ENCODE measurements at places on chromosomes 2 and 18.

GRCh38 chr18:3453540-3454364 lies 3.8 kb downstream of the TGIF1 start:
- no peak for DNase-seq

GRCh38 chr2:161172901-161173540 lies 12.8 kb downstream of the TANK start:
- DNase-seq, result no peak

DNA sequence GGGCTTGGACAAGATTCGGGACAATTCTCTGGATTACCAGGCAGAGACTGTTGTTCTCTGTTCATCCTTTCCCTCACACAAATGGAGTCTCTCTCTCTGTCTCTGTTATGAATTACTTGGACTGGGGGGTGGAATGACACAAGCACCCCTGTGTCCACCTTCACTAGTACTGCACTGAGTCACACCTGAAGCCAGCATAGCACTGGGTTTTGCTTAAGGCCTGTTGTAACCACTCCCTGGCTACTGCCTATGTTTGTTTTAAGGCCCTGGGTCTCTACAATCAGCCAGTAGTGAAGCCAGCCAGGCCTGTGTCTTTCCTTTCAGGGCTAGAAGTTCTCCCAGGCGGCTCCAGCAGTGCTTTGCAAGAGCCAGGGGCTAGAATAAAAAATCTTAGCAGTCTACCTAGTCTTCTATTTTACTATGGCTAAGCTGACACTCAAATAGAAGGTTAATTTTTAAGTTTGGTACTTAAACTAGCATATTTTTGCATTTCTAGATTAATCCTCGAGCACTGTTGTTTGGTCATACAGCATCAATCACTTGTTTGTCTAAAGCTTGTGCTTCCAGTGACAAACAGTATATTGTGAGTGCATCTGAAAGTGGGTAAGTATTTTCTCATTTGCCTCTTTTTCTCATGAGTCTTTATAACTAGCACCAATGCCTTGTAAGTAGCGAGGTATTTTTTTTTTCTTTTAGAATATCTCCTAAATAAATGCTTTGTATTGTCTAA lies 27.8 kb downstream of the WDR7 start:
- DNase-seq, result no peak

DNA sequence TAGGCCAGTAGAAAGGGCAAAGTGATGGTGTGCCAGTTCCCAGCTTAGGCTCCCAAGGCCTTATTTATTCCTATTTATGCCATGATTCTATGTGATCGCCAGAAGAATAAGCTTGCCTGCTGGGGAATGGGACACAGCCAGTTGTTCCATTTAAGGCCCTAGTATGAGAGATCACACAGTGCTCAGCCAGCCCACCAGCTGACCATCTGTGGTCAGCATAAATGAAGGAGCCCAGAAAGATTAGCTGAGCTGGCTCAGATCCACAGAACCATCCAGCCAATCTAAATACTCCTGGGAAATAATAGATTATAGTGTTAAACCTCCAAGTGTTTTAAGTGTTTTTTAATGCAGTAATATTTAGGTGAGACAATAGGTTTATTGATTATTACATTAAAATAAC lies 12.6 kb upstream of the L3MBTL4 start:
- DNase-seq, result no peak

DNA sequence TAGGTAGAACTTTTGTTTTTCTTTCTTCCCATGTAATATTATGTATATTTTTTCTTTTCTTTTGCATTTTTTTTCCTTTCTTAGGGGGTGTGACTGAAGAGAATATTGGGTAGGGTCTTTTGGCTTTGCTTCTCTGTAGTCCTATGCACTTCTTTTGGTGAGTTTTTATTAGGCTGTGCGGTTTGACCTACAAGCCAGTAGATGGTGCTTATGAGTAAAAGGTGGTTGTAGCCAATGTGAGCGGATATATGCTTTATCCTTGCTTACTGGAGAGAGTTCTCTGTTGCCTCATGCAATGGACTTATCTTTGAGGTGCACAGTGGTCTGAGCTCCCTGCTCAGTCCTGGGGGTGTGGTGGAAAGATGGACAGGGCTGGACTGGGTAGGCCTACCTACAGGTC lies 52.7 kb downstream of the DSEL start:
- DNase-seq, result no peak

DNA sequence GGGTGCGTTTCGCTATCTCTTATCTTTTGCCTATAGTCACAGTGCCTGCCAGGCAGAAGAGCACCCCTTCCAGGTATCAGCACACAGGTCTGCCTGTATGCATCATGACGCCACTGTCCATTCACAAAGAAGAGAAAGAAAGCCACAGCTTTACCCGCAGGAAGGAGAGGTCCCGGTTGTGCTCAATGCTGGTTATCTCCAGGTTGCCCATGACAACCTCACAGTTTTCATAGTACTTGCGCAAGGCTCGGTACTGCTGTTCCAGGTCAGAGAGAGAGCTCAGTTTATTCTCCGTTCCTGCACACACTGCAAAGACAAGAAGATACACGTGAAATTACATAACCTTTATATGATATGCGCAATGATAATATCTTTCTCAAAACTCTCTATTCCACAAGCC lies 414.0 kb downstream of the ERBB4 start:
- no peak for DNase-seq

DNA sequence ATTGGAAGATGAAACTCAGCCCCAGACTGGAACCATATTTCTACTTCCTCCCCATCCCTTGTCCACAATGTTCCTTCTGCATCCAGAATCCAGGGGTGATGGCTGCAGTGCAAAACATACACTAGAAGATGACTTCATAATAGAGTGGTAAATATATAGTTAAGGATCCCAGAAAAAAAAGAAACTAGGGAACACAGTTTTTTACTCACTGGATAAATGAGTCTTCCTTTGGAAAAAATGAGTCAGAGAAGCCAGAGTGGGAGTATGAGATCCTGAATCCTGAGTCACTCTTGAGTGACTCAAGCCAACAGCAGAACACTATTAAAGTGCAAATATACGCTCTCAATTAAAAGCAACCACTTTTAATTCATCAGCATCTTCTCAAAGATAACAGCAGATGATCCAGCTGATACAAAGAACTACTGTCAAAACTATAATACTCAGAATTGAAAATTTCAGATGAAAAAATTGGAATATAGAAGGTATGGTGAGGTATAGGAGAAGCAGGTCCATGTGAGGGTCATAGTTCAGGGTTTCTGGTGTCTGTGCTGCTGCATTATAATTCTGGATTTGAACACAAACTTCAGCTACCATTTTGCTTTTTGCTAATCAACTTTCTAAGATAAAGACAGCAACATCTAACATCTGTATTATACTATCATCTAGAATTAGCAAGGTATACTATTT lies 987.2 kb upstream of the CDH2 start:
- no peak for DNase-seq

- no peak for DNase-seq
Observed at GRCh38 chr2:138752197-138752956, 27.8 kb downstream of the NXPH2 start.

- no peak for DNase-seq
Observed at GRCh38 chr18:78828131-78828530, 151.5 kb upstream of the SALL3 start.

DNA sequence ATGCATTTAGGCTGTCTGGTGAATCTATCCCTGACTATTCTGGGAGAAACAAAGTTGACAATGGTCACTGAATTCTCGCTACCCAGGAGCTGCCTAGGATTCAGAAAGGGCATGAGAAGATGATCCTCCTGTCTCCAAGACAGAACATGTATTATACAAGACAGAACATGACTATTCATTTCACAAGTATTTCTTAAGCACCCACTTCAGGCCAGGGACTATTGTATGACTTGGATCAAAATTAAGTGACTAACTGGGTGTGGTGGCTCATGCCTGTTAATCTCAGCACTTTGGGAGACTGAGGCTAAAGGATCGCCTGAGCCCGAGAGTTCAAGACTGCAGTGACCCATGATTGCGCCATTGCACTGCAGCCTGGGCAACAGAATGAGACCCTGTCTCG lies 235.8 kb upstream of the RAB12 start:
- DNase-seq, result no peak

DNA sequence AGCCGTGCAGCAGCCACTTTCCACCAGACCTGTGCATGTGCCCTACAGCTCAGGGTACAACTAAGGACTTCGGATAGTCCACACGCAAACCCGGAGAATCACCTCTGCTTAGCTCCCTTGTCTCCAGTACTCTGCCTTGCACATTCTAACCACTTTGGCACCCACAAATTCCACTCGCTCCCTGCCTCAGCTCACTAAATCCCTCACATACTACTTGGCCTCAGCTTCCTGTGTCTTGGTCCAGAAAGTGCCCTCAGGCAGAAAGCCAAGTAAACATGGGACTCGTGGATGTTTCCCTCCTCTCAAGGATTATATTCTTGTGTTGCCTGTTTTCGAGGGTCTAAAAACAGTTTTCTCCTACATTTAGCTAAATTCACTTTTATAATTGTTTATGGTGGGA lies 157.8 kb upstream of the DAPL1 start:
- DNase-seq, result no peak

DNA sequence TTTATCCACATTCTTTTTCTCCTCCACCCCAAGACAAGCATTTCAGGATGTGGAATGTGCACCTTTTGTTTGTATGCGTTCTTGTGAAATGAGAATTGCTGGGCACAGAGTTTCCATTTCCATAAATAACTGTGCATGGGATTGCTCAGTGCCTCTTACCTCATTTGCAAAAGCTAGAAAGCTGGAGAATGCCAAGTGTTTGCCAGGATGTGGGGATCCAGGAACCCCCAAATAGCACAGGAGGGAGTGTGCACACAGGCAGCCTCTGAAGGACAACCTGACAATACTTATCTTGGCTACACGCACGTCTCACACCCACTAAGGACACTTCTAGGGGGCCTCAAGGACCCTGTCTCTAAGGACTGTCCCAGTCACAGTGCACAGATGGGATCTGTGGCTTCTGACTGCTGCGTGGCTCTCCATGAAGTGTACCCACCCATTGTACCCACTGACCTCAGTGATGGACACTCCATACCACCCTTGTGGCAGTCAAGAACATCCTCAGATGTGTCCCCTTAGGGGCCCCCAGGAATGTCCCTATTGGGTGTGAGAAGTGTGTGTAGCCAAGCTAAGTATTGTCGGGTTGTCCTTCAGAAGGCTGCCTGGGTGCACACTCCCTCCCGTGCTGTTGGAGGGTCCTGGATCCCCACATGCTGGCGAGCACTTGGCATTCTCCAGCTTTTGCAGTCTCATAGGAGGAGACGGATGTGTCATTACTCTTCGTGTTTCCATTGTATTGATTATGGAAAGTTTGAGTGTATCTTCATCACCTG lies 38.4 kb downstream of the CAPN13 start:
- no peak for DNase-seq

- no peak for DNase-seq
Observed at GRCh38 chr18:68757126-68757525, 40.8 kb upstream of the CCDC102B start.

GRCh38 chr2:142236181-142236580 lies 105.4 kb upstream of the LRP1B start:
- no peak for DNase-seq

- DNase-seq, result no peak
Observed at GRCh38 chr18:8688216-8688800, 17.0 kb upstream of the MTCL1 start.

DNA sequence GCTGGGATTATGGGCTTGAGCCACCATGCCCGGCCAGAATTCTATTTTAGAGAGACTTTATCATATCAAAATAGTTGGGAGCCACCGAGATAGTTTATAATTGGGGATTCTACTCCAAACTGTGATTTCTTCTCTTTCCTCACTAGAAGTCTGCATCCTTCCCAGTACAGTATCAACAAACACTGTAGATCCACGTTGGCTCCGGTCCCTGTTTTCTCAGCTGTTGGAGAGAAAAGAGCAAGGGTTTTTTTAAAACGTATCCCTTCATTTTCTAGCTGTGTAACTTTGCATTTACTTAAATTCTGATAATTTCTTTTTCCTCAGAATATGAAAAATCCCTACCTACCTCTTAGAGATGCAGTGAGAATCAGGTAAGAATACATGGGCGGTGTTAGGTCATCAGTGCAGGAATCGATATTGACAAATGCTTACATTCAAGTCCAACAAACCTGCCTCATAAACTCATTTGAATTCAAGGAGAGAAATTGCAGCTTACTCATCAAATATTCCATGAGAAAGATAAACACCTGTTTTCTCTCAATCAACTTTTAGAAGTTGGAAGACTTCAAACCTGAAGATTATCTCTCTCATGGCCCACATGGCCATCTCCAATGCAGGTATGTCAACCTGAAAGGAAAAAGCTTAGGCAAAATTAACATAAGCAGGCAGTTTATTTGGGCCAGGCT lies 17.7 kb upstream of the PDCL3 start:
- DNase-seq, result no peak

DNA sequence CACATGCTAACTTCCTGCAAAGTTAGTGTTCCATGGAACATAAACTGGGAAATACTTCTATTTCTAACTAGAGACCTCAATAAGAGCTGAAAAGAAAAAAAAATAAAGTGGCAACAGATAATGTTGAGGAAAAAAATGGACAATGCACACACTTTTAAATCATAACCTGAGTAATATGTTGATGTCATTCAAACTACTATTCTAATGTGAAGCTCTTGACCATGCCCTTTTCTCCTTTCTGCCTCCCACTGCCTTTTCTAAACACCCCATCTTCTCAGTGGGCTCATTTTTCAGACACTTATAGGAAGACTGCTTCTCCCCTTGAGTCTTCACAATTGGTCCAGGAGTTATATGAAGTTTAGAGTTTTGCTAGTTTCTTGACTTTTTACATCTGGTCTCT lies 280.9 kb upstream of the NT5C1B start:
- no peak for DNase-seq

DNA sequence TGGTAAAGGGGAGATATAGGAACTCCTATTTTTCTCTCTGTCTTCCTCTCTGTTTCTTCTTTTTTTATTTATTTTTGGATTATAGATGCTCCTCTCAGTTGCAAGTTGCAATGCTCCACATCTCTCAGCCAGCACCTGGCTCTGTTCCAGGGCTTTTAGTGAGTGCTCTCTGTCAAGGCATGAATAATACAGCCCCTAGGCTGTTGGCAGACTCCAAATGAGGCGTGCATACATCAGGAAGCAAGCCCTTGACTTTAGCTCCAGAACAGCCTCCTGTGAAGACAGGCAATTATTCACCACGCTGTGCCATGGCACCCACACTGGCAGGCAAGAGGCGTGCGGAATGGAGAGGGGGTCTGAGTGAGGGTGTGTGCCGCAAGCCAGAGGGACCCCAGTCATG lies 228.1 kb upstream of the PXDN start:
- peak; percentile 94 for DNase-seq

DNA sequence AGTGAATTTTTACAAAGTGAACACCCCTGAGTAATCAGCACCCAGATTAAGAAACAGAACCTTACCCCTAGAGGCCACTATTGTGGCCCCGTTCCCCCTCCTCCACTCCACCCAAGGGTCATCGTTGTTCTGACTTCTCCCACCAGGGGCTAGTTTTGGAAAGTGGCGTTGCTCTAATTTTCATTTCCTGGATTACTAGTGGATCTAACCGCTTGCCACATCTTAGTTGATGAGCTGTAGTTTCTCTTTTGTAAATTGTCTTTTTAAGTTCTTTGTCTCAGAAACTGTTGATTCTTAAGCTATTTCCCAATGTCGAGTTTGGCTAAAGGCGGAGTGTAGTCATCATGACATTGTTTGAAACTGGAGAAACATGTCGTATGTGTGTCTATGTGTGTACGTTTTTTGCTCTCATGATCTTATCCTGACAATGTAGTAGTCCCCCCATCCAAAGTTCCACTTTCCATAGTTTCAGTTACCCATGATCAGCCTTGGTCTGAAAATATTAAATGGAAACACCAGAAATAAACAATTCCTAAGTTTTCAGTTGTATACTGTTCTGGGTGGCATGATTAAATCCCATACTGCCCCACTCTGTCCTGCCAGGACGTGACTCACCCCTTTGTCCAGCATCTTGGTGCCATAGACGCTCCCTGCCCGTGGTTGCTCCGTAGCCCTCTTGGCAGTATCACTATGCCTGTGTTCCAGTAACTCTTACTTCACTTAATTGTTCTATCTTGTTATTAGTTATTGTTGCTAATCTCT lies 71.0 kb upstream of the SP3 start:
- DNase-seq, result no peak
